ENCODE measurements at places on chromosomes 1 and 21.

- DNase-seq, result no peak
Measured at GRCh38 chr1:181501612-181502011, 18.3 kb downstream of the CACNA1E start.

DNA sequence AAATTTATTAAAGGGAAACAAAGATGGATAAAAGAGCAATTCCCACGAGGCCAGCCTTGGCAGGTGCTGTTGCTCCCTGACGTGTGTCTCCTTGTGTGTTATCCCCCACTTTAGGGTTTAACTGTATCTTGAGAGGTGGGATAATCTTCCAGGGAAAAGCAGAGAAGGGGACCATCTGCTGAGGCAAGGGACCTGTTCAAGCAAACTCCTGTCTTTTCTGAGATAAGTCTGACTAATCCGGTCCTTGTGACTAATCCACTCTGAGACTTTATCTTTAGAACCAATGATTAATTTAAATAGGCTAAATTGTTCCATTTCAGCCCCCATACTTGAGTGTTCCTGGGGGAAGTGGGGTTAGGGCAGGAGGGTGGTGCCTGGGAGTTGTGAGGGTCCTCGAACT, 163.6 kb downstream of the CAMTA1 start:
- no peak for DNase-seq

GRCh38 chr21:14753466-14754258, 207.5 kb upstream of the SAMSN1 start:
- DNase-seq, result no peak

- DNase-seq, result no peak
Measured at GRCh38 chr21:15282665-15283064, 217.9 kb upstream of the NRIP1 start.

DNA sequence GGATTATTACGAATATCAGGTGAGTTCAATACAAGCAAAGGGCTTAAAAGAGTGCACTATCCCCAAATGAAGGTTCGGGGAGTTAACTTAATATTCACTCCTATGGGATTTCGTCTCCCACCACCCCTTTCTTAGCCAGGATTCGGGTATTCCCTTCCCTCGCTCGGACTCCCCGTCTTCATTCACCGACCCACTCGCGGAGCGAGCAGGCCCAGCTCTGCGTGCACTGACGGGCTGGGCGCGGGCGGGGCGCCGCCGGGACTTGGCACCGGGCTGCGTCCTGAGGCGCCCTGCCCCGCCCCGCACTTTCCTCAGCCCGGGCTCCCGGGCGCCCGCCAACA, 7.7 kb upstream of the MPZL1 start:
- peak; percentile 81 for DNase-seq

DNA sequence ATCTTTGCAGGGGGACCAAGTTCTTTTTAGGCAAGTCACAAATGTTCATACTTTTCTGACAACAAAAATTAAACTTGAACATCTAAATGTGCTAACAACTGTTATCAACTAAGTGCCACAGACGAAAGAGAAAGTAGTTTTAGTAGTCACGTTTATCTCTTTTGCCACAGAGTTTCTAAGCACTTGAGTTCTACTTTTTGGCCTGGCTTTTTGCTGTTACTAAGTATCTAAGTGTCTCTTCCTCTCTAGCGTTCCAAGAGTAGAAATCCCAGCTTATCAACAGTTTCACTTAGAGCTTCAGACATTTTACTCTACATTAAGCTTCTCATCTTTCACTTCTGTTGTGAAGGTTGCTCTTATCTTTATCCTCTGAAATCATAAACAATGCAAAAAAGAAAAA, 34.2 kb downstream of the GATAD2B start:
- DNase-seq, result no peak

- DNase-seq, result no peak
Measured at GRCh38 chr1:115539061-115539460, 102.7 kb upstream of the VANGL1 start.

DNA sequence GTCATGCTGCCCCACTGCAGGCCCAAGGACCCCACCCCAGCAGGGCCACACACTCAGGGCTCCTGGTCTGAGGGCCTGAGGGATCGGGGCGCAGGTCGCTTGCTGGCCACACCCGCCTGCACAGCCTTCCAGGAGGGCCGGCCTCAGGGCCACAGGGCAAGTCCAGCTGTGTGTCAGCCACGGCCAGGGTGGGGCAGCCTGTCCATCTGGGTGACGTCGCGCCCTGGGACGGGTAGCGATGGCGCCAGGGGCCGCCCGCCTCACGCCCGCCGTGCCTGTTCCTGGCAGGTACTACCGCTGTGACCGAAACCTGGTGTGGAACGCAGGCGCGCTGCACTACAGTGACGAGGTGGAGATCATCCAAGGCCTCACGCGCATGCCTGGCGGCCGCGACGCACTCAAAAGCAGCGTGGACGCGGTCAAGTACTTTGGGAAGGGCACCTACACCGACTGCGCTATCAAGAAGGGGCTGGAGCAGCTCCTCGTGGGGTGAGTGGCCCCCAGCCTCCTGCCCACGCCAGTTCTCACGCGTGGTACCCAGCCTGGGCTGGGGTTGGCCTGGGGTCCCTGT, 2.5 kb downstream of the COL6A1 start:
- no peak for DNase-seq

DNA sequence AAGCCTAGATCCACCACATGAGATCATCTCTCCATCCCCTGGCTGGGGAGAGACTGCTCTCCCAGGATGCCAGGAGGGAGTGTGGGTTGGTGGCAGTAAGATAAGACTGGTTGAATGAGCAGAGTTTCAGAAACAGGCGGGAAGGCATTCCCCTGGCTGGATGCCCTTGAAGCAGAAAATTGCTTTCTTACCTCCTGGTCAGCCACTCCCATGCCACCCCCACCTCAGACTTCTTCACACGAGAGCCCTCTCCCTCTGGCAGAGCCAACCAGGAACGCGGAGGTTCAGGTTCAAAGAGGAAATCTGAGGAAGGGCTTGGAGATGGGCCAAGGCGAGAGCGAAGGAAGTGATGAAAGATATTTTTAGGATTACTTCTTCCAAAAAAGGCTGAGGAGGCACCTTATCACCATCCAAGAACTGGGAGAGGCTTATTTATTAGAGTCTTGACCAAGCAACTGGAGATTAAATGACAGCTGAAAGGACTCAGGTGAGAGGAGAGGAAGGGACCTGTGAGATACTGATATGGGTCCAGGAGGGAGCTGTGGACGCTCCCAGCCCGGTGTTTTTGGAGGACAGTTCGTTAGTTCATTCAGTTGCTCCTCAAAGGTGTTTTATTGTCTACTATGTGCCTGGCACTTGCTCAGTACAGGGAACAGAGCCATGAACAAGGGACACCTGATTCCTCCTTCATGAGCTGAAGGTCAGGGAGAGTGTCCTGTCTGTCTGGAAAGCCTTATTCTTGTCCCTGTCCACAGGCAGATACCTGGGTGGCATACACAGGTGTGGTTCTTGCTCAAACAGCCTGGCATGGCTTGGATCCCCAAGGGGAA, 18.9 kb upstream of the SLC26A9 start:
- DNase-seq, result no peak

- DNase-seq, result no peak
Measured at GRCh38 chr1:44467566-44467965, 62.5 kb downstream of the RNF220 start.

DNA sequence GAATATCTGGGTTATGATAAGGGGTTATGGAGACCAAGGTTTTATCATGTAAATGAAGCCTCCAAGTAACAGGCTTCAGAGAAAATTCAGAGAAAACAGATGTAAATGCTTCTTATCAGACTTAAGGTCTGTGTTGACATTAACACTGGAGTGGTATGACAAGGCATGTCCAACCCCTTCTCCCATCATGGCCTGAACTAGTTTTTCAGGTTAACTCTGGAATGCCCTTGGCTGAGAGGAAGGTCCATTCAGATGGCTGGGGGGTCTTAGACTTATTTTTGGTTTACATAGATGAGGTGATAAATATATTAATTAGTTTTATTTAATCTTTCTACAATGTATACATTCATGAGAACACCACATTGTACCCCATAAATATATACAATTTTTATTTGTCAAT, 399.6 kb downstream of the TBX15 start:
- no peak for DNase-seq

- DNase-seq, result no peak
Measured at GRCh38 chr1:226864311-226864710, 6.1 kb upstream of the PSEN2 start.

DNA sequence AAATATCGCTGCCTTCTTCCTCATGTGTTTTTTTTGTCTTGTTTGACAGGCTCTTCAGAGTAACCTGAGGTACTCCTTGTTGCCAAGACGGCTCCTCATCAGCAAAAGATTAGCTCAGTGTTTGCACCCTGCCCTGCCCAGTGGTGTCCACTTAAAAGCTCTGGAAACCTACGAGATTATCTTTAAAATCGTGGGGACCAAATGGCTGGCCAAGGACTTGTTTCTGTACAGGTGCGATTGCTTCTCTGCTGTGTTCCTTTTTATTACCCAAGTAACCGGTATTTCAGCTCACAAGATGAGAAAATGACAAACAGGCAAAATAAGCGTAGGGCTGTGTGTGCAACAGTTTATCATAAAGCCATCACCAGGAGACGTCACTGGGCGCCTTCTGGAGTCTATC, 42.4 kb downstream of the DOP1B start:
- no peak for DNase-seq

DNA sequence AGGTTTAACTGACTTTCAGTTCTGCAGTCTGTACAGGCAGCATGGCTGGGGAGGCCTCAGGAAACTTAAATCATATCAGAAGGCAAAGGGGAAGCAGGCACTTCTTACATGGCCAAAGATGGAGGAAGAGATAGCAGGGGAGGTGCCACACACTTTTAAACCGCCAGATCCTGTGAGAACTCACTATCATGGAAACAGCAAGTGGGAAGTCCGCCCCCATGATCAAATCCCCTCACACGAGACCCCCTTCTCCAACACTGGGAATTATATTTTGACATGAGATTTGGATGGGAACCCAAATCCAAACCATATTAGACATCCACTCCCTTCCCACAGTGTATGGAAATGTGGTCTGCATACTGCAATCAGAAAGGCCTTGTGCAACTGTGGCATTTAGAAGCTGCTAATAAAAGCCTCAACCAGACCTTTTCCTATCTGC, 148.2 kb downstream of the FCRL5 start:
- no peak for DNase-seq

- DNase-seq, result peak; percentile 52
Measured at GRCh38 chr1:67162954-67163353, 3.3 kb upstream of the IL23R start.

- DNase-seq, result no peak
Measured at GRCh38 chr1:162391790-162392563, 10.4 kb downstream of the C1orf226 start.

- DNase-seq, result no peak
Measured at GRCh38 chr1:152053375-152053774, 16.6 kb upstream of the S100A11 start.

GRCh38 chr1:19960591-19960990, 18.8 kb downstream of the PLA2G2A start:
- no peak for DNase-seq

- no peak for DNase-seq
Measured at GRCh38 chr1:178538192-178538916, 25.4 kb downstream of the TEX35 start.

DNA sequence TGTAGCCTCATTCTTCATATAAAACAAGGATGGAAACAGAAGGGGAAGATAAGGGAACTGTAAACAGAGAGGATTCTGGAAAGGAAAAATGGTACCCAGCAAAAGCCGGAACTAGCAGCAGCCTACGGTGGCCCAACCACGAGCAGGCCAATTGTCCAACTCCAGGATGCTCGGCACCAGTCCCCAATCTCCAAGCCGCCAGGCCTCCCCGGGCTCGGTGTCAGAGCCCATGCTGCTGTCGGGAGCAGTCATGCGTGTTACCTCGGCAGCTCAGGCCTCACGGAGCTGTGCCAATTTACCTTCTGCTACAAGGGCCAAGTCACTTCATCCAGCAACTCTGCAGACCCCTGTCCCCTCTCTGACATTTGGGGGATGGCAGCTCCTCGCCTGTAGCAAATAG, 130.8 kb downstream of the ZBTB18 start:
- no peak for DNase-seq

DNA sequence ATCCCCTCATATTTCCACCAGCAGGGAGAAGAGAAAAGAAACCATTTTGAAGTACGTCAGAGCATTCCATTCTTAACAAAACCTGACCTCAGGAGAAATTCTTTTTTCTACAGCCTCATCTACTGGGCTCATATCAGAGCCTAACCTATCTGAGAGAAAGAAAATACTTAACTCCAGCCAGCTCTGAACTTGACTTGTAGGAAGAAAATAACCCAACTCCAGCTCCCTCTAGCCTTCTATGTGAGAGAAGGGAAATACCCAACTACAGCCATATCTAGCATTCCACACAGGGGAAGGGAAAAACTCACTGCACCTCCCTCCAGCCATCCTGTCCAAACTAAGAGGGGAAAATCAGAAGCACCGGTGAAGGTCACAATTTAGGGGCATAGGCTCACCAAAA, 57.7 kb downstream of the SPATA6 start:
- DNase-seq, result no peak

- DNase-seq, result no peak
Measured at GRCh38 chr1:65264197-65264929, 45.0 kb upstream of the DNAJC6 start.

GRCh38 chr1:36938819-36939218, 95.5 kb downstream of the GRIK3 start:
- DNase-seq, result no peak

DNA sequence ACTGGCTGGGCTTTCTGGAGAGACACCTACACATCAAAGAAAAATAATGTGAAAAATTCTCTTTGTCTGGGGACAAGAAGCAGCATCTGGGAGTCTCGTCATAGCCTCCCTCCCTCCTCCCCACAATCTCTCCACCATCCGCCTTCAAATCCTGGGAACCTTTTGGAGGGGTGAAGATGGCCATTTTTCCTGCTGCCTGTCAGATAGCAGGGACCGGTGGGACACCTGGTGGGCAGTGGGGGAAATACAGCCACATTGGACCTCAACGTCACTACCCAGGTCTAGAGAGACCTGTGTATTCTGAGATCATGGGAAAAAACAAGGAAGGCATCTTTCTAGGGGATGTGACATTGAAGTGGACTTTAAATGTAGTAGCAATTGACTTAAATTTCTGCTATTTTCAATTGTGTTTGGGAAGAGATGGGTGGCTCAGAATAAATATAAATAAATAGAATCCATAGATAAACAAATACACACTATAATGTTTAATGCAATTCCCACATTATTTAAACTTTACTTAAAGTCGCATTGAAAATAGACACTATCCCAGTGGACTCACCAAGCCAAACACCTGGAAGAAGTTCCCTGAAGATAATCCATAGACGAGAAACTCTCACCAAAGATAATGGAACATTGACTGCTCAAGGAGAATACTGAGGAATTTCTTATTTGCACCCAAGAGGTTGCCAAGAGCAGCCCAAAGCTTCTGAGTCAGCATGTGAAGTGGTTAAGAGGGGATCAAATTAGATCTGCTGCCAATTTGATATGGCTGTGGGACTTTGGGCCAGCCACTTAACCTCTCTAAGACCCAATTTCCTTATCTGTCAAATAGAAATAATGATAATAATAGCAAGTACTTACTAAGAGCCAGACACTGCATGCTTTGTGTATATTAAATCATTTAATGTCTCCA, 147.6 kb upstream of the CAMK1G start:
- peak; percentile 21 for DNase-seq

DNA sequence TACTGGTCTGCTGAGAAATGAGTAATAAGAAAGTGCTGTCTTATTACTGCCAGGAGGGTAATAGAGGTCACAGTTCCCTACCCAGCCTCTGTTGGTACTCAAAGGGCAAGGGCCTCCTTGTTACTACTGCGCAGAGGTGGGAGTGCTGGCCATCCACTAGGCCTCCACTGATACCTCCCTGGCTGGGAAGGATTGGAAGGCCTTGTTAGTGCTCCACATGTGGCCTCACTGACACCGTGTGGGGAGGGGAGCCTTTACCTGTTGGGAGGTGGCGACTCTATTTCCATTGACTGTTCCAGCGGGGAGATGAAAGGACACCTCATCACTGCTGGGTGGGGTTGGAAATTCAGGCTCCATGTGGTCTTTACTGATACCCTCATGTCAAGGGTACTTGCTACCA, 57.8 kb upstream of the USP24 start:
- no peak for DNase-seq

Data from activated naive CD4-positive, alpha-beta T cell treated with Interleukin-2 at 50 U/mL for 16 hours (primary cell).